ENCODE measurements at places on chromosomes 11 and 22.
A peak's percentile ranks its signal among the peaks of the same experiment; 100 is the strongest.

- DNase-seq = peak; percentile 31
These were observed 1.6 kb upstream of the KMT2A start for GRCh38 chr11:118434553-118435289.

- no peak for DNase-seq
These were observed 59.7 kb upstream of the CLPB start for GRCh38 chr11:72494109-72494429.

DNA sequence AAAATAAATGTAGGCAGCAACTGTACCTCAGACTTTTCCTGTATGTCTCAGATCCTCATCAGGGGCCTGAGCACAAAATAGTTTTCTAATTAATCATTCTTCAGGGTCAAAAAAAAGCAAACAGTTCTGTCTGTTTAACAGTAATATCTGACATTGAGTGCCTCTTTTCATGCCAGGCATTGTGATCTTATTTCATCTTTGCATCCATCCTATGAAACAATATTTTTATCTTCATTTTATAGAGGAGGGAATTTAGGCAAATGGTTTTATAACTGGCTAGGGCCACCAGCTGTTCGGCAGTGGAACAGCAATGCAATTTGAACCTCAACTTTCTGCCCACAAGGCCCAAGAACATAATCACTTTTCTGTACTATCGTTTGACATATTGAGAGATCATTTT lies 145.6 kb downstream of the WNT7B start:
- DNase-seq = no peak

DNA sequence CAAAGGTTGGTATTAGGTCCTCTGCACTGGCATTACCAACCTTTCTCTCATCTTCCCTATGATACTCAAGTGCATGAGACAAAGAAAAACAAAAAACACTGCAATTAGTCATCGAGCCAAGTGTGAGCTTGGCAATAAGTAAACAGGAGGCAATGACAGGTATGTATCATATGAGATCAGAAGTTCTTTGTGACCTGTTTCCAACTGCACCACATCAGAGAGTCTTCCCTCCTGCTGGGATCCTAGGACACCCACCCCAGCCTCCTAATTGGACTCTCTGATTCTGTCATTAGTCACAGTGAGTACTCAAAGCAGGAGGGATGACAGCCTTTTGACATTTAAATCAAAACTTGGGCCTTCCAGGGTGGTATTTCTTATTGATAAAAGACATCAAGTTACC lies 7.8 kb upstream of the JAML start:
- no peak for DNase-seq

- peak; percentile 57 for DNase-seq
These were observed 10.2 kb downstream of the PACS1 start for GRCh38 chr11:66080055-66080817.

DNA sequence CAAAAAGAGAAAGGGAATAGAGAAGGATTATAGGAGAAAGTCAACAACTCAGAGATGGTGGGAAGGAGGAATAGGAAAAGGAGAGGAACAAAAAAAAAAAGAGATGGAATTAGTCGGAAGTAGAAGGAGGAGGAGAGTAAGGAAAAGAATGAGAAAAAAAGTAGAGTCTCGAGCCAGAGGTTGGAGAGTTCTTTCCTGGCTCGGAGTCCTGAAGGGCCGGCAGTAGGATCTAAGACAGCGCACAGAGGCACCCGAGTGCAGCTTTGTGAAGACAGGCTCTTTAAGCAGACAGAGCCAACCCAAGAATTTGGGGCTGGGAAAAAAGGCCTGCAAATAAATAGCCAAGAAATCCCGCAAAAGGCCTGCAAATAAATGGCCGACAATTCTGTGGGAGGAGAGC lies 170.4 kb upstream of the CCDC90B start:
- no peak for DNase-seq

Measured in activated effector memory CD4-positive, alpha-beta T cell treated with Interleukin-2 at 50 U/mL for 16 hours (primary cell).